ENCODE measurements at places on chromosomes 12 and 14. TPM values are rescaled to one million over a fixed set of nuclear protein-coding genes. Genes with fewer than 3 reads are reported as not detected.

GRCh38 chr14:58650857-58651256 is 13.1 kb downstream of the DACT1 start:
- no peaks in the 10 kb centered on the region for H3K27me3 ChIP-seq
- H3K4me3 ChIP-seq: no peak overlapping the region
- H3K4me1 ChIP-seq: peaks cover 2% of the 10 kb centered on the region
- no peak for DNase-seq
- no peaks in the 10 kb centered on the region for H3K36me3 ChIP-seq

DNA sequence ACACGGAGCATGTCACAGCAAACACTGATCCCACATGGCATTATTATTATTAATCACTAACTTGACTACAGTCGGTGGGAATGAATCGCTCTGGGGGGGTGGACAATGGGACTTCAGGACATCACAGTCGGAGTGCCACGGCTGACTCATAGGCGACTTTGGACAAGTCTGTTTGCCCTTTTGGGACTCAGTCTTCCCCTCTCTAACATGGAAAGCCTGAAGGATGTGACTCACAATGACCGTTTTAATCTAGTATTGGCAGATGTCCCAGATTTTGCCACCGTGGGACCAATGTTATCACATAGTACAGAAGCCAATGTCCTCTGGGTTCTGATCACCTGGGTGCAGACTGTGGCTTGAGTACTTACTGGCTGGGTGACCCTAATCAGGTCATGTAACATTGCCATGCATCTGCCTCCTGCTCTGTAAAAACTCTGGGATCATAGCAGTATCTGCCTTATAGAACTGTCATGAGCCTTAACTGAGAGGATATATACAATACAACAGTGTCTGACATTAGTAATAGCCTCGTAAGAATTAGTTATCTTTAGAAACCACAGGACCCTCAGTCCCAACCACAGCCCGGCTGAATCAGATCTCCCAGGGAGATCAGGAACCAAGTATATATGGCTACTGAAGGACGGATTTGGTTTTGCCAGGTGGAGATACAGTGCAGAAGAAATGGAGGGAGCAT is 362.6 kb downstream of the BCL11B start:
- no peak overlapping the region for H3K4me3 ChIP-seq
- H3K36me3 ChIP-seq: no peaks in the 10 kb centered on the region
- DNase-seq: no peak
- H3K4me1 ChIP-seq: peaks cover 7% of the 10 kb centered on the region

DNA sequence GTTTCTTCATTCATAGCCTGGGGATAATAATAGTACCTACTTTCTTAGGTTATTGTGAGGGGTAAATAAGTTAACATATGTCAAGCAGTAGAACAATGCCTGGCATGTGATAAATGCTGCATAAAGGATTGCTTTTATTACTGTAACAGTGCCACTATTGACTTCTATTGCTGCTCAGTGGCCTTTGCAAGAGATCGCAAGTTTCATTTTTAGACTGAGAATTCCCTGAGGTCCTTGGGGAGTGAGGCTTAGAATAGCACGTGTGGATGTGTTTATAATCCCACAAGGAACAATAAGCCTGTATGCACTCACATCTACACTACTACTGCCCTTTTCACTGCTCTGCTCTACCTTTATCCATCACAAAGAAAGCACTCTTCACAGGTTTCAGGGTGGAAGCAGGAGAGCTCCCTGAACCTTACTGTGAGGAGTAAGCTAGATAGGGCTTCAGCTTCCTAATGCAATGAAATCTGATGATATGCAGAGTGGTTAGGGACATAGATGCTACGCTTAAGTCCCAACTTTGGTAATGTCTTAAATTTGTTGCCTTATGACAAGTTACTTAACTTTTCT is 302.6 kb downstream of the SNAPC1 start:
- no peaks in the 10 kb centered on the region for H3K36me3 ChIP-seq
- no peaks in the 10 kb centered on the region for H3K4me1 ChIP-seq
- no peak overlapping the region for H3K27ac ChIP-seq
- H3K4me3 ChIP-seq: no peak overlapping the region
- no peak for DNase-seq
- H3K27me3 ChIP-seq: no peaks in the 10 kb centered on the region

DNA sequence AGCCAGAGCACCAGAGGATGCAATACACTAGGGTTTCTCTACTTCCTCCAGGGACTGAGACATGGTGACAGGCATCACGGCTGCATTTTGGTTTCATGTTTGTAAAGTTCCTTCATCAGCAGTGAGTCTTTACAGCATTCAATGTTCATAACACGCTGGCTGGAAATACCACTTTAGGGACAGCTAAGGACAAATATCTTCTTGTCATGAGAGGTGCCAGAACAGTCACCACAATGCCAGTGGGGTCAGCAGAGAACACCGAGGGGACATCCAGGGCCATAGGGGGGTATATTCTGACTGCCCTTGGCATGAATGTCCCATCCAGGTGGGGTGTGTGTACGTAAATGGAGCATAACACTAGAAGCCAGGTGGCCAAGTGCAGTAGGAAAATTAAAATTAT is 72.3 kb downstream of the CCDC60 start:
- no peaks in the 10 kb centered on the region for H3K27me3 ChIP-seq
- no peak overlapping the region for H3K4me3 ChIP-seq
- H3K36me3 ChIP-seq: no peaks in the 10 kb centered on the region
- H3K27ac ChIP-seq: no peak overlapping the region
- no peak for DNase-seq
- no peaks in the 10 kb centered on the region for H3K4me1 ChIP-seq

Gene CCDC175
- total RNA-seq: not detected

- no peaks in the 10 kb centered on the region for H3K36me3 ChIP-seq
- H3K4me1 ChIP-seq: peaks cover 25% of the 10 kb centered on the region
- no peak for DNase-seq
- no peak overlapping the region for H3K27ac ChIP-seq
- no peaks in the 10 kb centered on the region for H3K27me3 ChIP-seq
- H3K4me3 ChIP-seq: no peak overlapping the region
Measured at GRCh38 chr12:53564278-53564677, 57.0 kb upstream of the NPFF start.

Gene MIPOL1
- 0.49 TPM for total RNA-seq

Gene CLEC1A
- total RNA-seq: not detected

DNA sequence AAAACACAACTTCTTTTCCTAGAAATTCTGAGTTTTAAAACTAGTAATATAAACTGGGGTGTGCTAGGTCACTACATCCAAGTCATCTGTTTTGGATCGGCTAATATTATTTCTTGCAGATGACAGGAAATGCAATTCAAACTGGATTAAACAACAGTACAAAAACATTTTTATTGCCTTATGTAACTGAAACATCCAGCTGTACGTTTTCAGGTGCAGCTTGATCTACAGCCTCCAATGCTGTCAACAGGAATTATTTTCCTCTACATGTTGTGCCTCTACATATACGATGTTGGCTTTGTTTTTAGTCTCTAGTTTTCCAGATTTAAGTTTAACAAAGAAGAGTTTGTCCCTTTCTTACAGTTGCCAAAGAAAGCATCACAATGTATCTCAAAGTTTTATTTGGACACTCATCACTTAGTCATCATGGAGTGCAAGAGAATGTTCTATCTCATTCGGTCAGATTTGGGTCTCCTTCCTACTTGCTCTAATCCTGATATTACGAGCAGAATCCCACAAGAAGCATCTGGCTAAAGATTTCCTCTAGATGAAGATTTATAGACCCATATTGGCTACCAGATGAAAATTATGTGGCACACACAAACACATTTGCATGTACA is 326.7 kb downstream of the SLC6A15 start:
- no peaks in the 10 kb centered on the region for H3K36me3 ChIP-seq
- no peak for DNase-seq
- no peak overlapping the region for H3K4me3 ChIP-seq
- no peak overlapping the region for H3K27ac ChIP-seq
- H3K27me3 ChIP-seq: no peaks in the 10 kb centered on the region
- no peaks in the 10 kb centered on the region for H3K4me1 ChIP-seq

DNA sequence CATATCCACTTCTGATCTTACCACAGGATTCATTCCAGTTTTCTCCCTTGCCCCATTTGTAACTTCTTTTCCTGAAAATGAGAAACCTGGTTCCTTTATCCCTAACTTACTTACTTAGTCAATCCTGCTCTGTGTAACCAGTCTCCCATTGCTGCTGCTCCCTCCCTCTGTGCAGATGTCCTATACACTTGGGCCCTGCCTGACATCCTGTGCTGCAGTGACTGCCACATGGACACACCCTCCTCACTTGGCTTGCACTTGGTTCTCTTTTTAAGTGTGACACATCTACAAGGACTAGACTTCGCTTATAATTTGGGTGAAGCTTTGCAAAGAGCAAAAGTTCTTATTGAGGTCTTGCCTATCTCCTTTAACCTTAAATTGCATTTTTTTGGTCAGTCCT is 51.4 kb downstream of the FGD4 start:
- H3K27ac ChIP-seq: no peak overlapping the region
- no peak for DNase-seq
- no peaks in the 10 kb centered on the region for H3K27me3 ChIP-seq
- H3K4me3 ChIP-seq: no peak overlapping the region
- no peaks in the 10 kb centered on the region for H3K4me1 ChIP-seq

Gene TMTC1
- 0.26 TPM for total RNA-seq

DNA sequence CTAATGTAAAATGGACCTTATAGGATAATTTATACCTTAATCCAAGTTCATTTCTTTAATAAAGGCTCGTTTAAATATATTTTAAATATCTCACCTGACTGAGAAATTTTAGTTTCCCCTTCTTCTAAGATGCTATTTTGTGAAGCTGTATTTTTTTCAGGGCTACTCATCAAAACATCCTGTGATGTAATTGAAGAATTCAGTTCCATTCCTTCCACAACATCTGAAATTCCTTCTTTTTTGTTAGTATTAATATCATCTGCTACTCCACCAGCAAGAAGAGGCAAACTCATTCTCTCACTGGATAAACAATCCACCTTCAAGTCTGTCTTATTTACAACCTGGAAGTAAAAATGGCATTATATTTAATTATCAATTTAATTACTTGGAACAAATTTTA is 22.5 kb downstream of the LGALS3 start:
- no peak for DNase-seq
- H3K36me3 ChIP-seq: no peaks in the 10 kb centered on the region
- H3K27ac ChIP-seq: no peak overlapping the region
- H3K4me1 ChIP-seq: no peaks in the 10 kb centered on the region

GRCh38 chr12:96571101-96571862 is 81.9 kb downstream of the CFAP54 start:
- no peak for DNase-seq
- no peak overlapping the region for H3K4me3 ChIP-seq
- no peaks in the 10 kb centered on the region for H3K36me3 ChIP-seq
- no peaks in the 10 kb centered on the region for H3K27me3 ChIP-seq
- no peaks in the 10 kb centered on the region for H3K4me1 ChIP-seq
- no peak overlapping the region for H3K27ac ChIP-seq

DNA sequence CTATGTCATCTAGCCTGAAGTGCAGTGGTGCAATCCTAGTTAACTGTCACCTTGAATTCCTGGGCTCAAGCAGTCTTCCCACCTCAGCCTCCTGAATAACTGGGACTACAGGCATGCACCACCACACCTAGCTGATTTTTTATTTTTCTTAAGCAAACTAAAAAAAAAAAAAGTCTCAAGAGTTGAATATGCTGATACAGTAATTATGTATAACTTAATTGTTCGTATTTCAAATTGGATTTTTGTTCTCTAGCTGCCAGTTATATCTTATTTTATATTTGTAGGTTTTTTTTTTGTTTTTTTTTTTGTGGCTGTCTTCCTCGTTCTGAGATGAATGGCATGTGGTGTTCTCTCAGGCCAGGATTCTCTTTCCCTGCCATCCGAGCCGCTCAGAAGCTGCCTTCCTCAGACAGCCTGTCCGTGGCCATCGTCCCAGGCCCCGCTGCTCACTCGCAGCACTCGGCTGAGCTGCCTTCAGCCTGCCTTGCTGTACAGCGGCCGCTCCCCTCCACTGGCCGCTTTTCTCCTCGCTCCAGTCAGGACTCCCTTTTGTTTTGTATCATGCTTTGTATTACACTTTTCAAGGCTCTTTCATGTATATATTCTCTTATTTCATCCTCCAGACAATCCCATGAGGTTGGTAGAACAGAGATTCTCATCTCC is 53.3 kb downstream of the WDR20 start:
- no peak overlapping the region for H3K4me3 ChIP-seq
- H3K36me3 ChIP-seq: no peaks in the 10 kb centered on the region
- no peak overlapping the region for H3K27ac ChIP-seq
- H3K27me3 ChIP-seq: no peaks in the 10 kb centered on the region

DNA sequence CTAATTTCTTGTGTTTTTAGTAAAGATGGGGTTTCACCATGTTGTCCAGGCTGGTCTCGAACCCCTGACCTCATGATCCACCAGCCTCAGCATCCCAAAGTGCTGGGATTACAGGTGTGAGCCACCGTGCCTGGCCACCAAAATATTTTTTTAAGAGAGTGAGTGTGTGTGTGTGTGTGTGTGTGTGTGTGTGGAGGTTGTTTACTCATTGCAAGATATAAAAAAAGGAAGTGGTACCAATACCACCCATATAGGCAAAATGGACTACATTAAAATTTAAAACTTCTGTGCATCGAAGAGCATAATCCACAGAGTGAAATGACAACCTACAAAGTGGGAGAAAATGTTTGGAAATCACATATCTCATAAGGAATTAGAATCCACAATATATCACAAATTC is 15.5 kb upstream of the CLEC2A start:
- H3K4me3 ChIP-seq: no peak overlapping the region
- peaks cover 19% of the 10 kb centered on the region for H3K4me1 ChIP-seq
- H3K36me3 ChIP-seq: no peaks in the 10 kb centered on the region

- H3K36me3 ChIP-seq: no peaks in the 10 kb centered on the region
- DNase-seq: no peak
- no peaks in the 10 kb centered on the region for H3K27me3 ChIP-seq
- H3K4me1 ChIP-seq: no peaks in the 10 kb centered on the region
- H3K4me3 ChIP-seq: no peak overlapping the region
Measured at GRCh38 chr14:72755766-72756165, 138.1 kb downstream of the DPF3 start.

DNA sequence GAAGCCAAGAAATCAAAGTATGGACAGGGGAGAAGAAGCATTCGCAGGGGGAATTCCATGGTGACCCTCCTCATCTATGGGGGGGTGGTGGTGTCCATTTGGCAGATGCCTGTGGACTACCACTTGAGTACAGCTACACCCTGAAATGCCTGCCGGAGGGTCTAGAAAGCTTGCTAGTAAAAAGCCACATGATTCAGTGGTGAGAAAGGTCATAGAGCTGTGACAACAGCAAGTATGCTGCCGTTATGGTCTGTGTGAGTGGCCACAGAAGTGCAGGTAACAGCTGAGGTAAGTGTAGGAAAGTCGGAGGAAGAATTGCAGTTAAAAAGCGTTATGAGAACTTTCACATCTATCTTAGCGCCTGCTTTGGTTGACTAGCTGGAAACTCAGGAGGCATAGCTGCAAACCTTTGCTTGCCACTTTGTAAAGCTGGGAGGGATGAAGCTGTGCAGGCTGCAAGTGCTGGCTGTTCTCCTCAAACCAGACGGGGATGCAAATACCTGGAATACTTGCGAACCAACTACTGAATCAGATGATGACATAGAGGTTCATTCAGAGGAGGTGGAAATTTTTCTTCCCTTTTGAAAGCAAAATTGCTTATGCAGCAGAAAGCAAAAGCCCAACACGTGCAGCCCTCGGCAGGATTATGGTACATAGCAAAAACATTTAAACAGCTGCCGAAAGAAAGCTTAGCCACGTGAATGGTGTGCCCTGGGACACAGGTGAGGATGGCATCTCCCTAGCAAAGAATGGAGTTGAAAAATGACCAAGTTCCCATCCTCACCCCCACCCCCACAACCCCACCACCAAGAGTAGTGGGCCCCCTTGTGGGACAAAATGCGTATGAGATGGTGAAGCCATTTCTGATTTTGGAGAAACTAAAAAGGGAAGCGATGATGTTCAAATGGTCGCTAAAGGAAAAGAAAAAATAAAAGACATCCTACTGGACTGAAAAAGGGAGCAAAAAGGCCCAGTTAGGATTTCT is 287.0 kb downstream of the RERGL start:
- no peak for DNase-seq
- no peaks in the 10 kb centered on the region for H3K4me1 ChIP-seq
- no peaks in the 10 kb centered on the region for H3K36me3 ChIP-seq
- no peak overlapping the region for H3K27ac ChIP-seq
- H3K4me3 ChIP-seq: no peak overlapping the region

Gene DNM1L
- 44.4 TPM for total RNA-seq

Measured in T-cell (primary cell).